Heart left ventricle (tissue), 16 donors: ENCODE measurements at places on chromosomes 2 and 18. TPM values are rescaled to one million over a fixed set of nuclear protein-coding genes. Genes with fewer than 3 reads are reported as not detected.

GRCh38 chr2:217185265-217185995, 325.6 kb upstream of the TNP1 start:
- no peak for DNase-seq

- DNase-seq: peak; percentile 64
Measured at GRCh38 chr2:13006829-13007717, 290.3 kb downstream of the TRIB2 start.

GRCh38 chr18:22267225-22267624, 97.8 kb downstream of the GATA6 start:
- DNase-seq: no peak

GRCh38 chr2:206840999-206841398, 75.6 kb downstream of the FASTKD2 start:
- no peak for DNase-seq

- DNase-seq: no peak
Measured at GRCh38 chr18:4802296-4802695, 347.2 kb upstream of the DLGAP1 start.

DNA sequence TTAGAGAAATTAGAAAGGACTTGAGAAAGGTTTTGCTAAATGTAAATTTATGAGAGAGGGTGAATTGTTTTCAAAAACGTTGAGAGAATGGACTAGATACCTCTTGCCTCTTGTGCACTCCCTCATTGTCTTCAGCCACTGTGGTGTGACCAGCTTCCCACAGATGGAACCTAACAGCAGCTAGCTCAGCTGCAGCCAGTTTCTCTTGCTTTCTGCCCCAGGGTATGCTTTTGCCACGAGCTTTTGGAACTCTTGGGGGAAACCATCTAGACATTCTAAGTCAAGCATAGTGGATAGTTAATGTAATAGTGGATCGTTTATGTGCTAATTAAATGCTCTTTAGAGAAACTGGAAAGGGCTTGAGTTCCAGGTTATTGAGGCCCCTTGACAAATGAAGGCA, 288.2 kb downstream of the CTNNA2 start:
- DNase-seq: no peak

DNA sequence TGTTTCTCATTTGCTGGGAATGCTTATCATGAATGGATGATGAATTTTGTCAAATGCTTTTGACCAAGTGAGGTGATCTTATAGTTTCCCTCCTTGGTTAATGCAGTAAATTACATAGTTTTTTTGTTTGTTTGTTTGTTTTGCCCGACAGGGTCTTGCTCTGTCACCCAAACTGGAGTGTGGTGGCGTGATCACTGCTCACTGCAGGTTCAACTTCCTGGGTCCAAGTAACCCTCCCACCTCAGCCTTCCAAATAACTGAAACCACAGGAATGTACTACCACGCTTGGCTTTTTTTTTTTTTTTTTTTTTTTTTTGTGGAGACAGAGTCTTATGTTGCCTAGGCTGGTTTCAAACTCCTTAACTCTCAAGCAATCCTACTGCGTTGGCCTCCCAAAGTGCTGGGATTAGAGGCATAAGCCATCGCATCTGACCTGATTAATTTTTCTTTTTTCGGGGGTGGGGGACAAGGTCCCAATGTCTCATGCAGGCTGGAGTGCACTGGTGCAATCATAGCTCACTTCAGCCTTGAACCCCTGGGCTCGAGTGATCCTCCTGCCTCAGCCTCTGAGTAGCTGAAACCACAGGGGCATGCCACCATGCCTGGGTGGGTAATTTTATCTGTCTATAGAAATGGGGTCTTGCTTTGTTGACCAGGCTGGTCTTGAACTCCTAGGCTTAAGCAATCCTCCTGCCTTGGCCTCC, 48.6 kb downstream of the SMAD2 start:
- no peak for DNase-seq

Gene PLA2R1
- 0.36 TPM for polyA plus RNA-seq
